ENCODE measurements at places on chromosomes 12 and 14. TPM values are rescaled to one million over a fixed set of nuclear protein-coding genes. Genes with fewer than 3 reads are reported as not detected.

The PTGDR gene
- total RNA-seq: 0.30 TPM

- no peak for DNase-seq
Observed at GRCh38 chr12:2057041-2057794, 4.4 kb downstream of the CACNA1C start.

DNA sequence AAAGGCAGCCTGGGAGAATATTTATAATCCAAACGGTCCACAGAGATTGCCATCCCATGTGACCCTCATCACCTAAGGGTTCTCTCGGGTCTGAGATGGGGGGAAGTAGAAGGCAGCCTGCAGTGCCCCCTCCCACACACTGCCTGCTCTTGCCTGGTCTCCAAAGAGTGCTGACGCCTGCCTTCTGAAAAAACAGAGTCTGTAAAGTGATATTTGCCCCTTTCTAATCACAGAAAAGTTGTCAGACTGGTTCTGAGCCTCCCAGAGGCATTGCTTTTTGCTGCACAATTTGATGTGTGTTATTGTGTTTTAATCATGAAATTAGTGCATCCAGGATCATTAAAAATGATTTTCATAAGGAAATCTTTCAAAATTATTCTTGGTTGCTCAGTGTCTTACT, 59.2 kb downstream of the TMEM30B start:
- no peak for DNase-seq

GRCh38 chr12:71721783-71722505, 32.7 kb upstream of the RAB21 start:
- no peak for DNase-seq

- DNase-seq: no peak
Observed at GRCh38 chr14:25026476-25027137, 23.3 kb downstream of the STXBP6 start.

The ACOT6 gene
- total RNA-seq: not detected
